ENCODE measurements at places on chromosomes 4 and X. TPM values are rescaled to one million over a fixed set of nuclear protein-coding genes. Genes with fewer than 3 reads are reported as not detected.

The CXCL13 gene
- 0.33 TPM for polyA plus RNA-seq

The RTL3 gene
- not detected for polyA plus RNA-seq

The HOPX gene
- polyA plus RNA-seq: 19.6 TPM

The TCEAL7 gene
- 30.6 TPM for polyA plus RNA-seq

The RBM46 gene
- 0.06 TPM for polyA plus RNA-seq

The SRPX2 gene
- polyA plus RNA-seq: 12.5 TPM

The TBC1D8B gene
- 5.3 TPM for polyA plus RNA-seq

The HPRT1 gene
- 44.9 TPM for polyA plus RNA-seq

The XPNPEP2 gene
- 58.3 TPM for polyA plus RNA-seq

The CLCN4 gene
- polyA plus RNA-seq: 4.4 TPM

The PJA1 gene
- 93.4 TPM for polyA plus RNA-seq

The CT45A2 gene
- polyA plus RNA-seq: not detected

The STARD8 gene
- polyA plus RNA-seq: 18.5 TPM

The REST gene
- 48.6 TPM for polyA plus RNA-seq

The CENPVL2 gene
- polyA plus RNA-seq: 0.30 TPM

The HSD17B11 gene
- 55.9 TPM for polyA plus RNA-seq

The TMPRSS11B gene
- polyA plus RNA-seq: 0.14 TPM

The LETM1 gene
- polyA plus RNA-seq: 19.3 TPM

The FREM3 gene
- polyA plus RNA-seq: 0.09 TPM

The BEND2 gene
- polyA plus RNA-seq: 0.06 TPM

The NPFFR2 gene
- polyA plus RNA-seq: 1.2 TPM

The ADH1A gene
- polyA plus RNA-seq: 5.3 TPM

The MAGEA4 gene
- polyA plus RNA-seq: not detected

The MAMLD1 gene
- 7.8 TPM for polyA plus RNA-seq

The C4orf36 gene
- 1.8 TPM for polyA plus RNA-seq

The TMEM144 gene
- polyA plus RNA-seq: 4.9 TPM

The GLUD2 gene
- 6.0 TPM for polyA plus RNA-seq

The NOX1 gene
- polyA plus RNA-seq: 0.86 TPM

The ADGRL3 gene
- polyA plus RNA-seq: 23.7 TPM

The NUDT6 gene
- 17.4 TPM for polyA plus RNA-seq

The NAP1L3 gene
- polyA plus RNA-seq: 12.6 TPM

The JAKMIP1 gene
- 0.22 TPM for polyA plus RNA-seq

The ENAM gene
- polyA plus RNA-seq: 6.3 TPM

The LANCL3 gene
- 0.22 TPM for polyA plus RNA-seq

The UGT2B17 gene
- 0.14 TPM for polyA plus RNA-seq

The ANXA10 gene
- 0.25 TPM for polyA plus RNA-seq

The FAM53A gene
- 2.1 TPM for polyA plus RNA-seq

The ARR3 gene
- 2.3 TPM for polyA plus RNA-seq

The KLHL13 gene
- polyA plus RNA-seq: 102 TPM

The SPRY1 gene
- polyA plus RNA-seq: 88.2 TPM

The XG gene
- 0.35 TPM for polyA plus RNA-seq

The ATOH1 gene
- not detected for polyA plus RNA-seq

The SMPX gene
- 0.27 TPM for polyA plus RNA-seq

The SCRG1 gene
- 0.34 TPM for polyA plus RNA-seq

The ALAS2 gene
- 10.6 TPM for polyA plus RNA-seq

The C1QTNF7 gene
- polyA plus RNA-seq: 22.5 TPM

The NR3C2 gene
- 16.4 TPM for polyA plus RNA-seq

The RNF128 gene
- polyA plus RNA-seq: 16.8 TPM

The CENPVL1 gene
- polyA plus RNA-seq: 0.40 TPM

The CTAG1B gene
- polyA plus RNA-seq: not detected

The UCHL1 gene
- polyA plus RNA-seq: 96.3 TPM

The MTCP1 gene
- polyA plus RNA-seq: 21.0 TPM

The CSAG2 gene
- not detected for polyA plus RNA-seq

The F8A2 gene
- not detected for polyA plus RNA-seq

The USP17L27 gene
- polyA plus RNA-seq: not detected

The PAGE5 gene
- not detected for polyA plus RNA-seq

The TLR1 gene
- 3.1 TPM for polyA plus RNA-seq
